ENCODE measurements at places on chromosomes 11 and 22. TPM values are rescaled to one million over a fixed set of nuclear protein-coding genes. Genes with fewer than 3 reads are reported as not detected.

OR5A1 gene
- not detected for total RNA-seq

OPCML gene
- not detected for total RNA-seq

XKR3 gene
- not detected for total RNA-seq

PVALB gene
- total RNA-seq = not detected

PHOX2A gene
- not detected for total RNA-seq

EHD1 gene
- total RNA-seq = 71.0 TPM

MB gene
- not detected for total RNA-seq

PDGFB gene
- total RNA-seq = 2.5 TPM

MS4A15 gene
- total RNA-seq = not detected

C22orf31 gene
- not detected for total RNA-seq

ENTHD1 gene
- 0.59 TPM for total RNA-seq

GAL3ST1 gene
- not detected for total RNA-seq

RFPL3 gene
- not detected for total RNA-seq

FAT3 gene
- not detected for total RNA-seq

MAJIN gene
- total RNA-seq = 1.6 TPM

KDM4E gene
- not detected for total RNA-seq

All from activated CD4-positive, alpha-beta T cell treated with anti-CD3 and anti-CD28 coated beads for 36 hours (primary cell).